ENCODE measurements at places on chromosomes 5 and 9. TPM values are rescaled to one million over a fixed set of nuclear protein-coding genes. Genes with fewer than 3 reads are reported as not detected.

PCA3 gene
- 0.16 TPM for total RNA-seq

OR1L8 gene
- total RNA-seq, result not detected

DMRT2 gene
- total RNA-seq, result 0.16 TPM

SLCO4C1 gene
- total RNA-seq, result 0.47 TPM

FOXD4L5 gene
- total RNA-seq, result 0.47 TPM

KIF4B gene
- total RNA-seq, result 0.16 TPM

OR13F1 gene
- total RNA-seq, result not detected

TDRD7 gene
- total RNA-seq, result 33.2 TPM

AK8 gene
- total RNA-seq, result 1.1 TPM

FLT4 gene
- 2.3 TPM for total RNA-seq

RNF183 gene
- not detected for total RNA-seq

DMRTA1 gene
- total RNA-seq, result 0.62 TPM

CDKN2A gene
- not detected for total RNA-seq

TNIP1 gene
- 18.1 TPM for total RNA-seq

IL9 gene
- total RNA-seq, result not detected

GFI1B gene
- total RNA-seq, result not detected

RASGEF1C gene
- total RNA-seq, result 12.8 TPM

PCDHB12 gene
- 14.8 TPM for total RNA-seq

F2RL1 gene
- total RNA-seq, result 2.8 TPM

GPRIN1 gene
- 107 TPM for total RNA-seq

ADRA1B gene
- 1.1 TPM for total RNA-seq

GHR gene
- total RNA-seq, result 1.2 TPM

TMED7 gene
- total RNA-seq, result 125 TPM

SPINK13 gene
- not detected for total RNA-seq

WNK2 gene
- 16.4 TPM for total RNA-seq

DIRAS2 gene
- 30.6 TPM for total RNA-seq

PCDHGB1 gene
- total RNA-seq, result 7.8 TPM

TAF1L gene
- total RNA-seq, result 0.78 TPM

NDUFAF2 gene
- total RNA-seq, result 24.0 TPM

SMIM33 gene
- not detected for total RNA-seq

ANKDD1B gene
- 1.7 TPM for total RNA-seq

GABRB2 gene
- 98.1 TPM for total RNA-seq

BARHL1 gene
- not detected for total RNA-seq

CDKN2B-AS1 gene
- total RNA-seq, result 0.62 TPM

RAB14 gene
- 64.3 TPM for total RNA-seq

CMBL gene
- 3.9 TPM for total RNA-seq

PCDHA7 gene
- total RNA-seq, result 18.1 TPM

CKMT2 gene
- 1.2 TPM for total RNA-seq

SLC34A1 gene
- total RNA-seq, result not detected

PCDHB2 gene
- 14.2 TPM for total RNA-seq

LAMC3 gene
- total RNA-seq, result 3.0 TPM

LSM11 gene
- 90.5 TPM for total RNA-seq

MVB12B gene
- total RNA-seq, result 28.7 TPM

FYB1 gene
- 1.4 TPM for total RNA-seq
